ENCODE measurements at places on chromosomes 4 and X.

GRCh38 chr4:110632506-110633357, 9.9 kb upstream of the PITX2 start:
- no peak for DNase-seq

DNA sequence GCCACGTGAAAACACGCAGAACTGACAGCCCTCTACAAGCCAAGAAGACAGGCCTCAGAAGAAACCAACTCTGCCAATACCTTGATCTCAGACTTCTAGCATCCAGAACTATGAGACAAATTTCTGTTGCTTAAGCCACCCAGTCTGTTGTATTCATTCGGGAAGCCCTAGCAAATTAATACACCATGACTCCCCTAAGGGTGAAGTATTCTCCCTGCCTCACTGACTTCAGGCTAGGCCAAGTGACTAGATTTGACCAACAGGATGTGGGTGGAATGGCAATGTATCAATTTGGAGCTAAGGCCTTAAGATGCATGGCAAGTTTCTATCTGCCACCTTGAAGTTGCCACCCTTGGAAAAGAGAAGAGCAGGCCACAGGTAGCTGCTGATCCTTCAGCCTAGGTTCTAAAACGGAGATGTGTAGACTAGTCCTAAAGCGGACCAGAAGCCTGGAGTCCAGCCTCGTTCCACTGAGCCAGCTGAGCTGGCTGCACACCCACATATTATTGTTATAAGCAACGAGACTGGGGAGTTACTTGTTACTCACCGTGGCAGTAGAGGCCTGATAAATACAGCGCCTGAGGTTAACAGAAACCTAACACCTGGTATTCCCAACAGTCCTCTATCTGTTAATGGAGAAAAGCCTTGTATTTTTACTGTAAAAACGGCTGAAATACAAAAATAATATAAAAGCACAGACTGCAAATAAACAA, 16.4 kb downstream of the SCARB2 start:
- no peak for DNase-seq

DNA sequence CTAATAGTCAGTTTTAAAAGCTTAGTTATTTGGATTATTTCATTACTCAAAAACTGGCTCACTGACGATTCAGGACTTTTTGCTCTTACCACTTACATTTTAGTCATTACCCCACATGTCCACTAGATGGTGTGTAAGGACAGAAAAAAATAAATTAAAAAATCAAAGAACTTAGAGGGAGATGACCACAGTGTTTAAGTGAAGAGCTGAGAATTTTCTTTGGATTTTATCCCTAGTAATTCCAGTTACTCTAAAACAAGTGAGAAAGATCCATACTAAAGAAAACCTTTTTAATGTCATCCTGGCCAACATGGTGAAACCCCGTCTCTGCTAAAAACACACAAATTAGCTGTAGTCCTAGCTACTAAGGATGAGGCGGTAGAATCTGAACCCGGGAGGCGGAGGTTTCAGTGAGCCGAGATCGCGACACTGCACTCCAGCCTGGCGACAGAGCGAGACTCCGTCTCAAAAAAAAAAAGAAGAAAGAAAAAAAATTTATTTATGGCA, 26.4 kb upstream of the TMPRSS11B start:
- no peak for DNase-seq

- no peak for DNase-seq
Measured at GRCh38 chr4:169439244-169439643, 168.5 kb upstream of the SH3RF1 start.

- no peak for DNase-seq
Measured at GRCh38 chr4:158496030-158496741, 25.5 kb upstream of the RXFP1 start.

DNA sequence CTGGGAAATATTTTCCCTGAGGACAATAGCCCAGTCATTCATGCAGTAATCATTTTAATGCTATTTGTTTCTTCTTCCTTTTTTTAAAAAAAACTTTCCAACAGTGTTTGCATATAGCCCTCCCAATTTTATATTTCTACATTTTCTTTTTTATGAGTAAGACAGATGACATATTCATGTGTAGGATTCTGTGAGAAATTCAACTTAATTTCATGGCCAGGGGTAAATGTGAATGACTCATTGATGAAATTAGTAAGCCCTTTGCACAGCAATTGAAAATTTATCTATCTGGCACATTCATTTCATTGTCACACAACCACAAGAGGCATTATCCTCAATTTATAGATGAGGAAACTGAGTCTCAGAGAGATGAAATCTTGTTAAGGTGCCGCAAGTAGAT, 13.7 kb upstream of the SMIM20 start:
- DNase-seq: no peak

DNA sequence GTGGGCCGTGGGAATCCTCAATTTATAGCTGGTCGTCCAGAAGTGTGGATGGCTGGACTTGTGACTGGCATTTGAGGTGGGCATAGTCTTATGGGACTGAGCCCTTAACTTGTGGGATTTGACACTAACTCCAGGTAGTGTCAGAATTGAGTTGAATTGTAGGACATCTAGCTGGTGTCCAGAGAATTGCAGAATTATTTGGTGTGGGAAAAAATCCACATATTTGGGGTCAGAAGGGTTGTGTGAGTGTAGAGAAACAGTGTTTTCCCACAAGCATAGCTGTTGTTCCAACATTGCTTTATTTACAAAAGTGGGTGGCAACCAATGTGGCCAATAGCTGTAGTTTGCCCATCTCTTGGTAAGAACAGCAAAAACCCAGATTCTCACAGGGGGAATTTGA, 91.3 kb downstream of the MOSPD2 start:
- DNase-seq: no peak

GRCh38 chr4:89492581-89493071, 185.0 kb upstream of the GPRIN3 start:
- DNase-seq: no peak

GRCh38 chrX:124269881-124270280, 62.6 kb upstream of the TEX13D start:
- no peak for DNase-seq

GRCh38 chrX:134679221-134679620, 20.9 kb upstream of the PLAC1 start:
- no peak for DNase-seq
